ENCODE measurements at places on chromosomes 6 and 20.

- H3K4me1 ChIP-seq, result peaks cover 30% of the 10 kb centered on the region
- no peak overlapping the region for H3K4me3 ChIP-seq
- H3K27me3 ChIP-seq, result no peaks in the 10 kb centered on the region
- DNase-seq, result no peak
- peaks cover 7% of the 10 kb centered on the region for H3K36me3 ChIP-seq
Observed at GRCh38 chr20:32970115-32970972, 33.9 kb downstream of the SUN5 start.

- no peaks in the 10 kb centered on the region for H3K4me1 ChIP-seq
- H3K27me3 ChIP-seq, result peaks cover 14% of the 10 kb centered on the region
- no peak overlapping the region for H3K27ac ChIP-seq
- no peaks in the 10 kb centered on the region for H3K36me3 ChIP-seq
- no peak overlapping the region for H3K4me3 ChIP-seq
- no peak for DNase-seq
Observed at GRCh38 chr6:1053586-1053985, 258.3 kb upstream of the FOXQ1 start.

- H3K27me3 ChIP-seq, result no peaks in the 10 kb centered on the region
- no peak overlapping the region for H3K27ac ChIP-seq
- no peak overlapping the region for H3K4me3 ChIP-seq
- peak; percentile 36 for DNase-seq
Observed at GRCh38 chr6:107670792-107671199, 153.3 kb downstream of the SCML4 start.

DNA sequence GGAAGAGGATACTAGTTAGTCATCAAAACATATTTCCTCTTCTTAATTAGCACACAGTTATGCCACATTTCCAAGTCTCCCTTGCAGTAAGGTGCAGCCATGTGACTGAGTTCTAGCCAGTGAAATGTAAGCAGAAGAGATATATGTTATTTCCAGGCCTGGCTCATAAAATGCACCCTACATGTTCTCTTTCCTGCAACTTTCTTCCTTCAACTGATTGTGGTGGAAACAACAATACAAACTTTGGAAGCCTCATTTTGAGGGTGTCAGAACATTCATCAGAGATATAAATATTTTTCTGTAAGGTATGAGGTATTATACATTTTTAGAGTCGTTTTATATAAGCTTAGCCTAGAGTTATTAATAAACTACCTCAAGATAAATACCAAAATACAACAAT lies 110.9 kb upstream of the PDE7B start:
- peaks cover 4% of the 10 kb centered on the region for H3K4me1 ChIP-seq
- no peaks in the 10 kb centered on the region for H3K36me3 ChIP-seq
- peaks cover 2% of the 10 kb centered on the region for H3K27me3 ChIP-seq
- no peak overlapping the region for H3K4me3 ChIP-seq

GRCh38 chr6:6417475-6417874 lies 97.0 kb upstream of the F13A1 start:
- peaks cover 5% of the 10 kb centered on the region for H3K27me3 ChIP-seq
- no peaks in the 10 kb centered on the region for H3K4me1 ChIP-seq
- DNase-seq, result no peak
